ENCODE measurements at places on chromosomes 16 and 17. TPM values are rescaled to one million over a fixed set of nuclear protein-coding genes. Genes with fewer than 3 reads are reported as not detected.
A peak's percentile ranks its signal among the peaks of the same experiment; 100 is the strongest.

DNA sequence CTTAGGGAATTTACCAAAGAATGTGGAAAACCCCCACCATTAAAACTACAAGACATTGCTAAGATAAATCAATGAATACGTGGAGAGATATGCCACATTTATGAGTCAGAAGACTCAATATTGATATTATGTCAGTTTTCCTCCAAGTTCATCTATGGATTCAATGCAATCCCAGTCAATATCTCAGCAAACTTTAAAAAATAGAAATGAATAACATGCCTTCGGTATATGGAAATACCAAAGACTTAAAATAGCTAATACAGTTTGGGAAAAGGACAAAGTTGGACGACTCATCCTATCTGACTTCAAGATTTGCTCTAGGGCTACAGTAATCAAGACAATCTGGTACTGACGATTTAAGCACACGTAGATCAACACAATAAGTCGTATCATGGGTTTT, 31.2 kb downstream of the PIK3R5 start:
- peaks cover 7% of the 10 kb centered on the region for H3K4me1 ChIP-seq
- H3K4me3 ChIP-seq, result no peak overlapping the region
- no peaks in the 10 kb centered on the region for H3K36me3 ChIP-seq
- H3K27me3 ChIP-seq, result no peaks in the 10 kb centered on the region
- H3K27ac ChIP-seq, result no peak overlapping the region
- DNase-seq, result no peak

GRCh38 chr17:2898255-2898926, 102.2 kb downstream of the RAP1GAP2 start:
- H3K36me3 ChIP-seq, result peaks cover 10% of the 10 kb centered on the region
- no peak overlapping the region for H3K4me3 ChIP-seq
- no peaks in the 10 kb centered on the region for H3K27me3 ChIP-seq
- no peak for DNase-seq

GRCh38 chr17:49635121-49635520, 42.8 kb downstream of the SPOP start:
- H3K4me3 ChIP-seq, result no peak overlapping the region
- peaks cover 14% of the 10 kb centered on the region for H3K36me3 ChIP-seq
- DNase-seq, result no peak
- H3K27me3 ChIP-seq, result no peaks in the 10 kb centered on the region
- H3K27ac ChIP-seq, result no peak overlapping the region
- peaks cover 4% of the 10 kb centered on the region for H3K4me1 ChIP-seq

DNA sequence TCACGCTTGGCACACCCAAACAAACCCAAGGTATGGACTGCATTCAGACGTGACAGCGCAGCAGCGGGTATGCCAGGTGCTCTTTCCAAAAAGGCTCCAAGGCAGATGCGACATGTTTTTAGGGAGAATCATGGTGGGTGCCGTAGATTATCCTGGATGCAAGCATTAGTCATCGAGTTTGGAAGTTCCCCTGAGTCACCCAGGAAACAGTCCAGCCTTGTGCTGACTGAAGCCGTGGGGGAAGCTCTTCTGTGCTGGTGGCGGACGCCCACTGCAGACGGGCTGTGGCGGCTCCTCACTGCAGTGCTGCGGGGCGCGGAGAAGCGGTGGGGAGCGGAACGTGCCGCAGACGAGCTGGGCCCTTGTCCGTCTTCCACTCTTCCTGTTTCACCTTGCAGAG, 13.9 kb downstream of the JPT2 start:
- no peaks in the 10 kb centered on the region for H3K27me3 ChIP-seq
- H3K4me1 ChIP-seq, result peaks cover 51% of the 10 kb centered on the region
- peak overlapping the region; percentile 97 for H3K27ac ChIP-seq
- H3K4me3 ChIP-seq, result peak overlapping the region; percentile 62
- peaks cover 81% of the 10 kb centered on the region for H3K36me3 ChIP-seq

DNA sequence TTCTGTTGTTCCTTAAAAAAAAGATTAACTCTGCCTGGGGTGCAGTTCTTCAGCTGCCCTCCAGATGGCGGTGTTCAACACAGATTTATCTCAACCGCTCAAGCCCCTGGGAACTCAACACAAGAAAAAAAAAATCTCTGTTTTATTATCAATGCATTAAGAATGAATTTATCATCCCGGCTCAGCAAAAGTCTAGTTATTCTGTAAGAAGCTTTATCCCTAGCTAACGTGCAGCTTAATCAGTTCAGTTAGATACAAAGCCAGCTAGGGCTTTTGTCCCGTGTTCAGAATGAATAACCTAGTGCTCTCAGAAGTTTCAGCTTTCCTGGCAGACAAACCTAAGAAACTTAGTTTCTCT, 475.9 kb upstream of the CCL2 start:
- peak; percentile 30 for DNase-seq
- no peaks in the 10 kb centered on the region for H3K27me3 ChIP-seq
- H3K4me1 ChIP-seq, result no peaks in the 10 kb centered on the region
- no peak overlapping the region for H3K4me3 ChIP-seq

DNA sequence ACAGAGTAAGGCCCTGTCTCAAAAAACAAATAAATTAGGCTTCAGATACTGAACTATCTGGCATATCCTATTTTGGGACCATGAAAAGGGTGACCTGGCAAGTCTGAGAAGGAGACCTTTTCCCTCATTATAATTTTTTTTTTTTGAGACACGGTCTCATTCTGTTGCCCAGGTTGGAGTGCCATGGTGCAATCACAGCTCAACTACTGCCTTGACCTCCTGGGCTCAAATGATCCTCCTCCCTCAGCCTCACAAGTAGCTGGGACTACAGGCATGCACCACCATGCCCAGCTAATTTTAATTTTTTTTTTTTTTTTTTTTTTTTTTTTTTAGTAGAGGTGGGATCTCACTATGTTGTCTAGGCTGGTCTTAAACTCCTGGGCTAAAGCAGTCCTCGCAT, 37.3 kb downstream of the PLCG2 start:
- H3K4me1 ChIP-seq, result no peaks in the 10 kb centered on the region
- H3K27me3 ChIP-seq, result peaks cover 14% of the 10 kb centered on the region
- H3K36me3 ChIP-seq, result no peaks in the 10 kb centered on the region
- H3K27ac ChIP-seq, result no peak overlapping the region
- no peak for DNase-seq

DNA sequence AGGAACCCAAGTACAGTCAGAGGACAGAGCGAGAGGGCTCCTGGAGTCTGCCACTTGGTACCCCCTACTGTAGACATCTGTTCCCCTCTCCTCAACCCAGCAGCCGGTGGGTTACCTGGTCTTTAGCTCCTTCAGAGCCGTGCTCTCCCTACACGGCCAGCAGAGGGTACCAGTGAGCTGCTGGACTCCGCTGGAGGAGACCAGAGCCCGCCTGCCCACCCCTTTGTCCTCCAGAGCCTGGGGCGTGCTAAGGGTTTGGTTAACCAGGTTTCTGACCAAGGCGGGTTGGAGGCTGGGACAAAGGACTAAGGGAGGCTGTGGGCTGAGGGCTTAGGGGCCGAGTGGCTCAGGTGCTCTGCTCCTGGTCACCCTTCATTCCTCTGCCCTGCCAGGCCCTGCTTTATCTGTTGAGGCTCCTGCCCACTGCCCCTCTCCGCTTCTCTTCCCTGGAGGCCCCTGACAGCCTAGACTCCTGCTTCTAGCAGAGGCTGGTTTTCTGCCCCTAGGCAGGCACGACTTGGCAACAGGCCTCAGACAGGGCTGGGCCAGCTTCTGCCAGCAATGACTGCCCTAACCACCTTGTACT, 2.7 kb upstream of the HSD11B2 start:
- peaks cover 14% of the 10 kb centered on the region for H3K4me1 ChIP-seq
- H3K36me3 ChIP-seq, result no peaks in the 10 kb centered on the region
- peak; percentile 73 for DNase-seq
- H3K27me3 ChIP-seq, result peaks cover 12% of the 10 kb centered on the region
- no peak overlapping the region for H3K27ac ChIP-seq

DNA sequence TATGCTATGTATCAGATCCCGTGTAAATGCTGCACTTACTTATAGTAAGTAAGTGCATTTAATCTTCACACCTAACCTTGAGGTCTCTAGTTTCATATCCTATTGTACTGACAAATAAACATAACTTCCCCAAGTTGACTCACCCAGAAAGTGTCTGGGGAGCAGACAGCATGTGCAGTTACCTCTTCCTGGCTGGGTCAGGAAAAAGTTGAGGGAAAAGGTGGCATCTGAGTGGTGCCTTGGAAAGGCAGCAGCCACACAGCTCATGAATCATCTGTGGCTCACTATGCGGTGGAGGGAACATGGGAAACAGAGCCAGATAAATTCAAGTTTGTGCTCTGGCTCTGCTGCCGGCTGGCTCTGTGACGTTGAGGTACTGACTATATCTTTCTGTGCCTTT, 382.0 kb upstream of the DYNLRB2 start:
- H3K36me3 ChIP-seq, result no peaks in the 10 kb centered on the region
- no peaks in the 10 kb centered on the region for H3K27me3 ChIP-seq

GRCh38 chr17:19830061-19830460, 37.7 kb downstream of the ULK2 start:
- H3K4me3 ChIP-seq, result no peak overlapping the region
- no peak for DNase-seq

GRCh38 chr17:44134752-44135568, 6.8 kb upstream of the HROB start:
- H3K27me3 ChIP-seq, result no peaks in the 10 kb centered on the region
- H3K27ac ChIP-seq, result no peak overlapping the region
- DNase-seq, result no peak
- H3K4me3 ChIP-seq, result no peak overlapping the region

DNA sequence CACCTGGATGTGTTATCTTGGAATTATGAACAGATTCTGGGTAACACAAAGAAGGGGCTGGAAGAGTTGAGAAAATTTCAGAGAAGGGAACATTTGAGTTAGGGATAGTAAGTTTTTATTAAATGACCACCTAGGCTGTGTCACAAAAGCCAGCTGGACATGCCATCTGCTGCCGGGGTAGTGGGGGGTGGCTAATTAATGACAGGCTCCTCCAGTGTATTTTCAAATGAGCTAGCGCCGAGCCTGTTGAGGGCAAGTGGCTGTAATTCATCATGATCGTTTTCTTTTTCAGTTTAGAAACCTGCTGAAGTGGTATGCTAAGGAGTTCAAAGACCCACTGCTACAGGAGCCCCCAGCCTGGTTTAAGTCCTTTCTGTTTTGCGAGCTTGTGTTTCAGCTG, 6.2 kb downstream of the TMEM97 start:
- H3K27me3 ChIP-seq, result no peaks in the 10 kb centered on the region
- no peak overlapping the region for H3K27ac ChIP-seq
- peaks cover 23% of the 10 kb centered on the region for H3K4me1 ChIP-seq
- peaks cover 40% of the 10 kb centered on the region for H3K36me3 ChIP-seq

GRCh38 chr16:80938004-80938878, 68.4 kb downstream of the CMC2 start:
- no peaks in the 10 kb centered on the region for H3K27me3 ChIP-seq
- peak; percentile 49 for DNase-seq
- no peak overlapping the region for H3K4me3 ChIP-seq
- no peaks in the 10 kb centered on the region for H3K4me1 ChIP-seq
- no peaks in the 10 kb centered on the region for H3K36me3 ChIP-seq

GRCh38 chr16:1492923-1493745, at the start of gene TELO2:
Gene TELO2, plus strand, starts transcription at chr16:1493360. Its CDS starts 922 bp downstream, at chr16:1494282.
- peak; percentile 72 for DNase-seq
- peaks cover 7% of the 10 kb centered on the region for H3K36me3 ChIP-seq
- peak within 1 kb of the TSS; percentile 78 for H3K4me3 ChIP-seq
- H3K27ac ChIP-seq, result peak within 1 kb of the TSS; percentile 90

DNA sequence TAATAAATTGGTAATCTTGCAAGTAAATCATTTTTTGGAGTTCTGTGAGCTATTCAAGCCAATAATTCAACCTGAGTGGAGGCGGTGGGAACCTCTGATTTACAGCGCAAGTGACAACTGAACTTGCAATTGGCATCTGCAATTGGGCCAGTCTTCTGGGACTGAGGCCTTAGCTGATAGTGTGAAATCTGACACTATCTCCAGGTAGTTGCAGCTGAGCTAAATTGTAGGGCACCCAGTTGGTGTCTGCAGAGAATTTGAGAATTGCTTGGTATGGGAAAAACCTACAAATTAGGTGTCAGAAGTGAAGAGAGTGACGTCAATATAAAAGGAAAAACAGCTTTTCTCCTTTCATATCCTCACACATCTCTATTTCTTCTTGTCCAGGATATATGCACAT, 1633.6 kb upstream of the GOT2 start:
- H3K4me3 ChIP-seq, result no peak overlapping the region
- no peaks in the 10 kb centered on the region for H3K36me3 ChIP-seq
- no peaks in the 10 kb centered on the region for H3K27me3 ChIP-seq
- no peaks in the 10 kb centered on the region for H3K4me1 ChIP-seq

- H3K4me3 ChIP-seq, result no peak overlapping the region
- no peak for DNase-seq
- H3K36me3 ChIP-seq, result peaks cover 6% of the 10 kb centered on the region
- H3K27me3 ChIP-seq, result no peaks in the 10 kb centered on the region
- H3K4me1 ChIP-seq, result no peaks in the 10 kb centered on the region
- no peak overlapping the region for H3K27ac ChIP-seq
These were observed 117.6 kb upstream of the ZNF750 start for GRCh38 chr17:82957469-82957795.

GRCh38 chr17:65586899-65587298, 25.5 kb upstream of the AXIN2 start:
- no peak overlapping the region for H3K4me3 ChIP-seq
- H3K36me3 ChIP-seq, result no peaks in the 10 kb centered on the region
- H3K4me1 ChIP-seq, result no peaks in the 10 kb centered on the region
- no peak overlapping the region for H3K27ac ChIP-seq

GRCh38 chr17:1153795-1154546, 25.8 kb downstream of the ABR start:
- H3K36me3 ChIP-seq, result no peaks in the 10 kb centered on the region
- H3K27me3 ChIP-seq, result no peaks in the 10 kb centered on the region
- no peaks in the 10 kb centered on the region for H3K4me1 ChIP-seq
- no peak overlapping the region for H3K27ac ChIP-seq
- DNase-seq, result peak; percentile 11
- H3K4me3 ChIP-seq, result no peak overlapping the region

- H3K36me3 ChIP-seq, result no peaks in the 10 kb centered on the region
- H3K4me1 ChIP-seq, result no peaks in the 10 kb centered on the region
- no peak for DNase-seq
- no peak overlapping the region for H3K27ac ChIP-seq
These were observed 3.1 kb upstream of the CCDC42 start for GRCh38 chr17:8747742-8748141.

GRCh38 chr16:47043200-47043599, 69.7 kb upstream of the DNAJA2 start:
- no peaks in the 10 kb centered on the region for H3K36me3 ChIP-seq
- H3K27me3 ChIP-seq, result no peaks in the 10 kb centered on the region
- no peaks in the 10 kb centered on the region for H3K4me1 ChIP-seq
- no peak overlapping the region for H3K4me3 ChIP-seq

Gene USP32
- 62.9 TPM for total RNA-seq

Gene QRICH2
- total RNA-seq, result 0.56 TPM

Gene TEX19
- total RNA-seq, result not detected

Gene SLC52A1
- total RNA-seq, result not detected

Gene TBC1D3K
- not detected for total RNA-seq

Gene ZNF778
- 13.5 TPM for total RNA-seq

Gene SOX9
- total RNA-seq, result 4.5 TPM

Gene HOXB4
- 0.44 TPM for total RNA-seq

Gene P2RX5
- total RNA-seq, result 4.8 TPM

Gene ERN2
- not detected for total RNA-seq
